Activated T-cell treated with anti-CD3 and anti-CD28 coated beads, Interleukin-2, amount 50 U/mL, for 72 hours (primary cell): ENCODE measurements at places on chromosomes 5 and 9. TPM values are rescaled to one million over a fixed set of nuclear protein-coding genes. Genes with fewer than 3 reads are reported as not detected.

- DNase-seq, result peak; percentile 70
Measured at GRCh38 chr9:126523611-126524111, 90.1 kb upstream of the LMX1B start.

- DNase-seq, result no peak
Measured at GRCh38 chr5:91301106-91301846, 81.8 kb downstream of the ARRDC3 start.

Gene HSPA5
- 290 TPM for total RNA-seq

DNA sequence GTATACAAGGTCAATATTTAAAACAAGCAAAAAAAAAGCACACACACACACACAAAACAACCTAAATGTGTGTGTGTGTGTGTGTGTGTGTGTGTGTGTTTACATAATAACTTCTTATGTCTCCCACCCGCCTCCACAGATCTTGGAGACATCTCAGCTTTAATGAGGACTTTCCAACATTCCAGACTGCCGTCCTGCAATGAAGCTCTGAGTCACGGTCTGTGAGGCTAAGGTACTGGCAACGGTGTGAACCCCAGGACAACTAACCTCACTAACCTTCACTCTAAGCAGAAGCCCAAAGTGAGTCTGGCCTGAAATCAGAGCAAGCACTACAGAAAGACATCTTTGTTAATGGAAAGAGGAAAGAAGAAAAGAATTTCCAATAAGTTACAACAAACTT is 22.3 kb downstream of the ZNF474 start:
- no peak for DNase-seq

DNA sequence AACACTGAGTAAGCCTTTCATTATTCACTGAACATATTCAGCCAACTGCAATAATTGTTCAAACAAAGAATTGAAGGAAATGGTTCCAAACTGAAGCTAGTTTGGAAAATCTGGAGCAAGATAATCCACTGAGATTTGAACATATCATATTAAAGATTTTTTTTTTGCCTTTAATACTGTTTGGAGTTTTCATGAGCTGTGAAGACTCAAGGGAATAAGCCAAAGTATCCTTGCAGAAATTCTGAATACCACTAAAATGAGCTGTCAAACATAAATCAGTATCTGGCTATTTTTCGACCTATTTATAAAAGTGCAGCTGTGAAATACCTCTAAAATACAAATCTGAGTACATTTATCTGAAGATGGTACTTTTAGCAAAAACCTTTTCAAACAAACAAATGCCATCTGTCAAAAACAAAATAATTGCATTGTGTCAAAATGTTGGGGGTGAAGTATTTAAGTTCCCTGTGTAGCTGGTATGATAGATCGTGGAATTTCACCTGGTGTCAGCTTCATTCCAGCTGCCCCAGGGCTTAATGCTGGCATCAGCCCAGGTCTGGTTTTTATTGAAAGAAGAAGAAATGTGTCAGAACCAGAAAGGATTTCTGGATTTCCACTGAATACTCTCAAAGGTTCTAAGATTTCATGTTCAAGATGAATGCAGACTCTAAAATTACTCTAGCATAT is 149.0 kb upstream of the GRAMD2B start:
- no peak for DNase-seq

DNA sequence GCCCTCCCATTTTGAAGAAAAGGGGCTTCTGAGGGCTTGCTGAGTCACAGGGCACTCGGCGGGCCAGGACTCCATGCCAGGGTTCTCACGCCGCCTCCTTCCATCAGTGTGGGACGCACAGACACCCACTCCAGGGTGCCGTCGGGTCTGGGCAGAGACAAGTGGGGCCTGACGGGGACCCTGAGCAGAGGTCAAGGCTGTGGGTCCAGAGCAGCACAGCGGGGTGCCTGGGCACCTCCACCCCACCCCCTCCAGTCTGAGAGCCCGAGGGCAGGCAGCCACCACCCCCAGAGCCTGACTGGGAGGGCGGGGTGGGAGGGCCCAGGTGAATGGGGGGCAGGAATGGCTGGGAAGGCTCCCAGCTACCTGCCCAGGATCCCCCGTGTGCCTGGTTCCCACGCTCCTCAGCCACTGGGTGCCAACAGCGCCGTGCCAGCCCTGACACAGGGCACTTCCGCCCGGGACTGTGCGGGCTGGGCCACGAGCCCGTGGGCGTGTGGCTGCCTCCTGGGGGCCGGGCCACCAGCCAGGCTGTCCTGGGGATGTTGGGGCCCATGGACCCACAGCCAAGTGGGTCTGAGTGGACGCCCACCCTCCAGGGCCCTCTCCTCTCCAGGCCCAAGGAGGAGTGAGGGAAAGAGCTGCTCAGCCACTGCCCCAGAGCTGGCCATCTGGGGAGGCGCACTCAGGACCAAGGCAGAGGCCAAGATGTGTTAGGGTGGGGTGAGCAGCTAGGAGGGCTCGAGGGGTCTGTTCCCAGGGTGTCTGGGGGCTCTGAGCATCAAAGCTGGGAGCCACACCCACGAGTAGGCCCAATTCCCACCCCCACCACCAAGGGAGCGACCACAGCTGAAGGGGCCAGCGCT is 10.1 kb upstream of the NRARP start:
- DNase-seq, result no peak

GRCh38 chr9:135016037-135016640 is 71.3 kb upstream of the OLFM1 start:
- no peak for DNase-seq

DNA sequence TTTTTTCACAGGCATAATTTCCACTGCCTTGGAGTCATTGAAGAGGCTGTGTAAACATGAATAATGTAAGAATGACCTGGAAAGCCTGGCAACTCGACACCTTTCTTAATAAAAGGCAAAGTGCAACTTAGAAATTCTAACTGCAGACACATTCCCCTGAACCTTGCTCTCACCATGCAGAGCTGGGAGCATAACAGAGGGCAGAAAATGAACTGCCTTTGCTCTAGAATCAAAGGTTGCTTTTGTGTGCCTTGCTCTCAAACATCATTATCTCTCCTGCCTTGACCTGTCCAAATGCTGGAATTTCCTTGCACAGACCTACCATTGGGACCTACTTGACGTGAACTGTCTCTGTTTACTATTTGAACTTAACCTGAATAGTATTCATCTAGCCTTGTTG is 462.0 kb upstream of the ZNF462 start:
- no peak for DNase-seq

Gene SUSD1
- 6.6 TPM for total RNA-seq

DNA sequence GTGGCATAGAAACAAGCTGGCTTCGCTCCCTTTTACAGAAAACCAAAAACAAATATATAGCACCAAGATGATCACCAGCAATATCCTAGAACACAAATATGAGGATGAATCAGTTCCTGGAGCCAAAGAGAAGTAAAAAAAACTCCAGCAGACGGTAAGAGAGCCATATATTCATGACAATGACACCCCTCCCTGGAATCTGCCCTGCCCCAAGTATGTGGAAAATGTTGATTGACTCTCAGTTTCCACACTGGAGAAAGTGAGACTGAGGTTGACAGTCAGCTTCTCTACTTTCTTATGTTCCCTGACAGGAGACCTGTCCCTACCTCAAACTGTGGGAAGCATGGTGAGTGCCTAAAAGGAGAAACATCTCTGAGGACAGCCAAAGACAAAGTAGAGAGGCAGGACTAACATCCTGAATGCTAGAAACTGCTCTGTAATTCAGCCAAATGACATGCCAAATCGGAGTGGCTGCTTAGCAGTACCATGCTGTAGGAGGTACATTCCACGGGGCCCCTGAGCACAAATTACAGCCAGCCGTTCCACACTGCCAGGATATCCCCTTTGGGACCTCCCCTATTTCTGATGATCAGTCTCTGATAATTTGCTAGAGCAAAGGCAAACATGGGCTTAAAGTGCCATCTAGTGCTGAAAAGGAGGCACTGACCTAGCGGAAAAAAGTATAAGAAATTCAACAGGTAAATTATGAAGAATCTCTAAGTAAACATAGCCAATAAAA is 424.0 kb upstream of the RGMB start:
- no peak for DNase-seq

Gene LCN15
- total RNA-seq, result not detected

Gene NDUFA8
- total RNA-seq, result 32.3 TPM
